ENCODE measurements at places on chromosomes 13 and 19.

DNA sequence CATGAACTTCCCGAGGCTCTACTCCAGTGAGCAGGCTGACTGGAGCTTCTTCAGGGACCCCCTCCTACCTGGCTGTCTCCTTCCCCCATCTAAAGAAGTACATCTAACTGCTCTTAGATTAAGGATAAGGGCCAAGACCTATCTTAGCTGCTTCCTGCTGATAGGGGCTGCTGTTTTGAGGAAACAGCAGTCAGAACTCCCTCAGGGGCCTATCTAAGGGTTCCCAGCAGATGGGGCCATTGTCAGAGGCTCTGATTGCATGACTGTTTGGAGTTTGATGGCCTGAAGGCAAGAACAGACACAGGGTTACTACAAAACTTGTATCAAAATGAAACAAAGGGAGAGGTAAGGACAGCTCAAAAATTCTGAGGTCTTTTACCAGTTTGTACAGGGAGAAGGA lies 2636.9 kb upstream of the PCDH20 start:
- DNase-seq = no peak

DNA sequence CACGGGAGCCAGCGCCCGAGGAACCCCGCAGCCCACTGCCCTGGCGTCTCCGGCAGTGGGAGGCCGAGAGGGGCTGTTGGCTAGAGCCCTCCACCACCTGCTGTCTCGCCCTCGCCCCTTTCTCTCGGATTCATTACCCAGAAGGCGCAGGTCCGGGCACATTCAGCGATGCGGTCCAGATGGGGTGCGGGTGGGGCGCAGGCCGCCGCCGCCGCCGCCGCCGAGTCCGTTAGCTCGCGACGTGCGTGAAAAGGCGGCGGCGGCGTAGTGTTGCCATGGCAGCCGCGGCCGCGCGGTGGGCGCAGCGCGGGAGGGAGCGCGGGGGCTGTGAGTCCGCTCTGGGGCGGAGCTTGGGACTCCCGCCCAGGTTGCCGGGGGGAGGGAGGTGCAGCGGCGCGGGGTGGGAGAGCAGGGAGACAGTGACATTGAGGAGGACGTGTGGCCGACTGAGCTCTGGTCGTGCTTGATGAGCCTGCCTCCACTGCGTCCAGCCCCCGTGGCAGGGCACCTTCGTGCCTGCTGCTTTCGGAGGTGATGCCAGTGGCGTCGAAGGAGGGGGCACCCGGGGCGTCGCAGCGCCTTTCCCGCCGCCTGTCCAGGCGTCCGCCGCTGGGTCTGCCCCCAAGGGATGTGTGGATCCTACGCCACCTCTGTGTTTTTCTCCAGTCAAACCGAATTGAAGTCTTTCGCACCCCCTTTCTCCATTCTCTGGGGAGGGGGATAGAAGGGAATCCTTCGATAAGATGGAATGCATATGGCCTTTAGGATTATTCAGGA lies at the start of gene KATNAL1:
KATNAL1 (minus strand) TSS at position 358 of the 777 bp plus-strand sequence. CDS start 23,774 bp downstream, outside the sequence.
- peak; percentile 9 for DNase-seq

DNA sequence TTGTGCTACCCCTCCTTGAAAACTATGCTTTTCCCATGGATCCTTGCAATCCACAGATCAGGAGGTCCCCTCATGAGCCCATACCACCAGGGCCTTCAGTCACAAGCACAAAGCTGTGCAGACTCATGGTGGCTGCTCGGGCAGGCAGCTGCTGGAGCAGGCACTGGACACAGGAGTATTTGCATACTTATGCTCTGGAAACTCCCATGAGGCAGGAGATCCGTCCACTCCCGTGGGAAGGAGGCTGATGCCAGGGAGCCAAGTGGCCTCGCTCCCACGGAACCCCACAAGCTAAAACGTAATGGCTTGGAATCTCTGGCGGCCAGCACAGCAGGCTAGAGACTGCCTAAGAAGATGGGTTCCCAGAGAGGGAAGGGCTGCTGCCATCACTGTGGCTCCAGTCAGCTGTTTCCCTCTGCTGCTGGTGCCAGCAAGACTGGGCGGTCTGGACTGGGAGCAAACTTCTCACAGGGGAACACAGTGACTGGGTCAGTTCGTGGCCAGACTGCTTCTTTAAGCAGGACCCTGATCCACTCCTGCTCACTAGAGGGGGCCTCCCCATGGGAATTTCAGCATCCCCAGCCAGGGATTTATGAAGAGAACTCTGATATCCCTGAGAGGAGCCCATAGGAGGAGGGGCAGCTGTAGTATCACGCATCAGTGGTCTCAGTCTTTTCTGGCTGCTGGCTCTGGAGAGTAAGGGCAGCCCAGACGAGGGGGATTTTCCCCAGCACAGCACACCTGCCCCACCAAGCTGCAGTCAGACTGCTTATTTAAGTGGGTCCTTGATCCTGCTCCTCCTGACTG lies 370.3 kb upstream of the ATXN8OS start:
- no peak for DNase-seq

DNA sequence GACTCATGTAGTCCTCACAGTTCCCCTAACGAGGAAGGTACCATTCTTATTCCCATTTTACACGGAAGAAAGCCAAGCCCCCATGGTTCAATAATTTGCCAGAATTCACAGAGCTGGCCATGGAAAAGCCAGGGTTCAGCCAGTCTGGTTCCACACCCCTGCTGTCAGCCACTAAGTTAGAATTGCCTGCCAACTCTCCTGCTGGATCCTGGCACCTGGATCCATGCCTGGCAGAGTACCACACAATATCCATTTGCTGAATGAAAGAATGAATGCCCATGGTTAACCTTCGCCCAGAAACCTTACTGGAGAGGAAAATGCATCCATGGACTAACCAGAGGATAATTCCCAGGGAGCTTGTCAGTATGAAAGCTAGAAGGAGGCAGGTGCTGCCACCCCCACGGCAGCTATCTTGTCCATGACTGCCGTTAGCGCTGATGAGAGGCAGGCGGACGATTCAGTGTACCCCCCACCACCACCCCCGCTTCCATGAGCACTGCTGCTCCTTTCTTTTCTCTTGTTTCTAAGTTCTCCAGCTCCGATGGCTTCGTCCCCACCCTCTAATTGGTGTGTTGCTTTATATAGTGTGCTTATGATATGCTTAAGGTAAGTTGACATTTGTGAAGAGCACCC lies 114.5 kb downstream of the SLC7A1 start:
- no peak for DNase-seq

GRCh38 chr13:59666504-59666903 lies 497.2 kb downstream of the DIAPH3 start:
- no peak for DNase-seq

DNA sequence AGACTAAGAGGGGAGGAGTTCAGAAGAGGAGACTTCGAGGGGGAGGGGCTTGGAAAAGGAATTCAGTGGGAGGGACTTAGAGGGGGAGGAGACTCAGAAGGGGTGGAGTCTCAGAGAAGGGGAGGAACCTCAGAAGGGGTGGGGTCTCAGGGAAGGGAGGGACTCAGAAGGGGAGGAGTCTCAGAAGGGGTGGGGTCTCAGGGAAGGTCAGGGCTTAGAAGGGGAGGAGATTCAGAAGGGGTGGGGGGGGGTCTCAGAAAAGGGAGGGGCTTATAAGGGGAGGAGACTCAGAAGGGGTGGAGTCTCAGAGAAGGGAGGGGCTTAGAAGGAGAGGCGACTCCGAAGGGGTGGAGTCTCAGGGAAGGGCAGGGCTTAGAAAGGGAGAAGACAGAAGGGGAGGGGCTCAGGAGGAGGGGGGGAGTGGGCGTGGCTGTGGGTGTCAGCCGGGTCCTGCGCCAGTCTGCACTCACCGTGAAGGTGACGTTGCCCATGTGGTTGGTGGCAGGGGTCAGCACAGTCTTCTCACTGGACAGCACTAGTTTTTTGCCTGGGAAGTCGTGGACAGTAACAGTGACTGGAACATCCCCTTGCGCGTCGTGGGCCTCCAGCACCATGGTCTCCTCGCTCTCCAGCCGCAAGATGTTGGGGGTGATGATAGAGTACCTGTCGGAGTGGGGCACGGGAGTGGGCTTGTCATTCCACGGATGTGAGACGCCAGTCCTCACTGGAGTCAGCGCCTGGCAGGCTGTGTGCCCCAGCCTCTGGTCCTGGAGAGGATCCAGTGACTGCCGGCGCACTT lies 1.5 kb downstream of the C3 start:
- DNase-seq = peak; percentile 15

- no peak for DNase-seq
Observed at GRCh38 chr13:40031031-40031430, 375.6 kb downstream of the COG6 start.

GRCh38 chr19:36950335-36951119 lies 34.4 kb downstream of the ZNF568 start:
- DNase-seq = no peak

DNA sequence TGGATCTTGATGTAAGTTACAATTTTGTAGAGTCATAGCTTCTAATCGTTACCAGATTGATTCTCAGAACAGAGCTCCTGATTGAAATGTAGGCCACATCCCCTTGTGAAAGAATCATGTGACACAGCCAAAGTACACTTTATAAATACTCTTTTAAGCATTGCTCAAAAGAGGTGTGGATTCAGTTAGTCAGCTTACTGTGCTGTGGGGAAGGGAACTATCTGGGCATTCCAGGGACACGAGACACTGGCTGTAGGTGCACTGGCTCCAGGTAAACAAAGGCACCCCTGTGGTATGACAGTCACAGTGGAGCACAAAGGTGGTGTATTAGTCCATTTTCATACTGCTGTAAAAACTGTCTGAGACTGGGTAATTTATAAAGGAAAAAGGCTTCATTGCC lies 222.8 kb downstream of the LIG4 start:
- no peak for DNase-seq

GRCh38 chr13:98284679-98285078 lies 107.6 kb upstream of the RNF113B start:
- no peak for DNase-seq

GRCh38 chr13:52447354-52447753 lies 3.1 kb downstream of the VPS36 start:
- no peak for DNase-seq

DNA sequence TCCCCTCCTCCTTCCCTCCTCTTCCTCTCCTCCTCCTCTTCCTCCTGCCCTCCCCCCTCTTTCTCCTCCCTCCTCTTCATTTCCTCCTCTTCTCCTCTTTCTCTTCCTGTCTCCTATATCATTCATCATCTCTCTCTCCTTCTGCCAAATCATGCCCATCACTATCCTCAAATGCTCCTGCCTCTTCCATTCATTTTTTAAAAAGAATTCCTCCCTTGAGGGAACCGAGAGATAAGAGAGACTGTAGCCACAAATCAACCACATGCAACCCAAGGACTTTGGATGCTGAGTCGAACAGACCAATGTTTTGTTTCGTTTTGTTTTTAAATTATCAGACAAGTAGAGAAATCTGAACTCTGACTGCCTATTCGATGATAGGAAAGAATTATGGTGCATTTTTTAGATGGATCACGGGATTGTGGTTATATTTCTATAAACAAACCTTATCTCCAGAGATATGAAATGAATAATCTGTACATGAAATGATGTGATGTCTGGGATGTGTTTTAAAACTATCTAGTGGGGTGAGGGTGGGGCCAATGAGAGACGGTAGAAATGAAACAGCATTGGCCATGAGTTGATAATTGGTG lies 9.5 kb upstream of the ZNF541 start:
- no peak for DNase-seq

DNA sequence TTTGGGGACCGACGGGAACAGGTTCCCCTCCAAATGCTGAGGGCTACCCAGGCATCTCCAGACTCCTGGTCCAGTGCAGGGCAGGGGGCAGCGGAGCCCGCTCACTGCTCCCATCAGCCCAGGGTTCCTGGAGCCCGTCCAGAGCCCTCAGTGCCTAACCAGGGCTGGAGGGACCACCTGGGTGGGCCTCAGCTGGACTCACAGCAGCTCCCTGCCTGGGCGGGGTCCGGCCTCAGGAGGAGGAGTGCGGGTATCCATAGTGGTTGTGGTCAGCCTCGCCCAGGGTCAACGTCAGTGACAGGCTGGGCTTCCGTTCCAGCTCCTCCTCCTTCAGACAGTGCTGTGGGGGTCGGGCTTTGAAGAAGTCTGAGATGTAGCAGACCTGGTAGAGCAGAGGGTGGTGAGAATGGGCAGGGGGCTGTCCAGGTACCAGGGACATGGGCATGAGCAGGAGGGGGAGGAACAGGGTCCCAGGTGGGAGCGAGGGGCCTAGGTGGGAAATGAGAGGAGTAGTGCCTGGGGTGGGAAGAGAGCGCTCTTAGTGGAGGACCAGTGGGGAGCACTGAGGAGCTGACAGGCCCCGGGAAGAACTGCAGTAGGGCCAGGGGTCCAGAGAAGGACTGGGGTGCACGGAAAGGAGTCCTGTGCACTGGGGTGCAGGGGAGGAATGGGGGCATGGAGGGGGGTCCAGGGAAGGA lies 9.9 kb downstream of the PLPP2 start:
- no peak for DNase-seq

- DNase-seq = no peak
Observed at GRCh38 chr13:62556978-62557377, 1141.3 kb upstream of the PCDH20 start.

- no peak for DNase-seq
Observed at GRCh38 chr19:38846097-38846496, 3.7 kb downstream of the HNRNPL start.

DNA sequence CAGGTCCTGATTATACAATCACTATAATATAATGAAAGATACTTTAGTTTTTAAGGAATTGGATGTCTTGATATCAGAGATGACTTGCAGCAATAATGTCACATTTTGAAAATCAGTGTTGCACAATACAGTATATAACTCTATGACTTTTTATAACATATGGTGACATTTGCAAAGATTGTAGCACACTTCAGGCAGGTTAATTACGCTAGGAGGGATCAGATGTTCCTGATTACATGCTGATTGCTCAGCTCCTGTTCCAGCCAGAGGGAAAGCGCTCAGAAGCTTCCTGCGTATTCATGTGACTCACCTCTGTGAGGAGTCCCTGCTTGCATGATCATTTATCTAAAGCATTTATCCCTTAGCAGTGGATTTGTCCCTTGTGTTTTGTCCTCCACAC lies 265.6 kb downstream of the GPC5 start:
- no peak for DNase-seq

DNA sequence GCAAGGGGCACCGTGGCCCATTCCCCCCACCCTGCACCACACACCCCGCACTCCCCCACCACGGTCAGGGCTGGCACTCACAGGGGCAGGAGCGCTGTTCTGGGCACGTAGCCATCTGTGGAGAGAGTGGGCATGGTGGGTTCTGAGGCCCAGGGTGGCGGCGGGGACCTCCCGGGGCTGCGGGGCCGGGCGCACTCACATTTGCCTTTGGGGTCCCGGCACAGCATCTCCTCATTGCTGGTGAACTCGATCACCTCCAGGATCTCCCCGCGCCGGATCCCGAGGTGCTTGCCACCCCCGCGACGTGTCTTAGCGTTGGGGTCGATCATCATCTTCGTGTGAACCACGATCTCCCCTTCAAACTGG lies 12.1 kb downstream of the PRAM1 start:
- no peak for DNase-seq

DNA sequence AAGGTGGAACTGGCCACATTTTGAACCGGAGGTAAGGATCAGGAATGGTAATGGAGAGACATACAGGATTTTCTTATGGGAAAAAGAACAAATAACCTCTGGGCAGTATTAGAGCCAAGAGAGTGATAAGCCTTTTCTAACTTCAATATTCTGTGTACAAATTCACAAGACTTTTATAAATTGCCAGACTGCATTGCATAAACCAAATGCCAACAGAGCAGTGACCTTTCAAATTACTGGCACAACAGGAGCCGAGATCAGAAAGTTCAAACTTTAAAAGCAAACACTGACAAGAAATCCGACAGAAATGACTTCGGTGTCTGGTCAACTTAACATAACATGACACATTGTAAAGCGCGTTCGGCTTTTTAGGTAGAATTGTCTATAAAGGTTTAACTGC lies 737.1 kb downstream of the GPC5 start:
- DNase-seq = no peak

- DNase-seq = no peak
Observed at GRCh38 chr13:27792393-27793218, at the start of gene GSX1. Gene GSX1, plus strand, starts transcription at chr13:27792483. Its CDS starts 208 bp downstream, at chr13:27792691.

Data from HT-29 (cell line).